ENCODE measurements at places on chromosomes 1 and 21. TPM values are rescaled to one million over a fixed set of nuclear protein-coding genes. Genes with fewer than 3 reads are reported as not detected.

The GSTM4 gene
- total RNA-seq, result 38.8 TPM

The SPATA45 gene
- not detected for total RNA-seq

DNA sequence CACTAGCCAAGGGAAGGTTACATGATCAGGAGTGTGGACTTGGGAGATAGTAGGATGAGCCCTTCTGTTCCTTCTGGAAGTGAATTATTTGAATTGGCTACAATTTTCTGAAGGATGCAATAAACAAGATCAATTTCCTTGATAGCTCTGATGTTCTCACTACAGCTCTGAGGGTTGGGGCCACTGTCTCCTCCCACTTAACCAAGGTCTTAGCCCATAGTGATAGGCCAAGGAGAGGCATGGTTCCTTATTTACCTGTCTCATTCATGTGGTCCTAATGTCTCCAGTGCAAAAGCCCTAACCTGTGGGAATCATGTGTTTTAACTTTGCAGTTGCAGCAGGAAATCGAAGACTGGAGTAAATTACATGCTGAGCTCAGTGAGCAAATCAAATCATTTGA is 34.8 kb downstream of the MIA3 start:
- no peak for DNase-seq

- no peak for DNase-seq
Measured at GRCh38 chr1:23643736-23644554, 47.7 kb upstream of the RPL11 start.

All from K562 (cell line).